ENCODE measurements at places on chromosomes 2 and 18.

DNA sequence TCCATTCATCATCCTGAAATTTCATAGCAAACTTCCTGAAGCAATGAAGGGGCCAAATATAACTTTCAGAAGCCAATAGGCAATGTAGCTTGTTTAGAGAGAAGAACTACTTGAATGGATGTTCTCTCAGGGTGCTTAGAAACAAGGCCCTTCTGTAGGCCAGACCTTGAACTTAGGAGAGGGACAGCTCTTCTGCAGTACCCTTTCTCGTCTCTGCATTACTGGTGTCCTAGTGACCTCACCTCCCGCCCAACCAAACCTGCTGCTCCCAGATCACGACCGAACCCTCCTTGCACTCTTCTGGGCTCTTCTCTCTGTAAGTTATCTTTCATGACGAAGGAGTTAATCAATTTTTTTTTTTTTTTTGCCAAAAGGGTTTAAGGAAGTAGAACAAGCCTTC lies 543.9 kb downstream of the TDRD15 start:
- DNase-seq, result no peak

DNA sequence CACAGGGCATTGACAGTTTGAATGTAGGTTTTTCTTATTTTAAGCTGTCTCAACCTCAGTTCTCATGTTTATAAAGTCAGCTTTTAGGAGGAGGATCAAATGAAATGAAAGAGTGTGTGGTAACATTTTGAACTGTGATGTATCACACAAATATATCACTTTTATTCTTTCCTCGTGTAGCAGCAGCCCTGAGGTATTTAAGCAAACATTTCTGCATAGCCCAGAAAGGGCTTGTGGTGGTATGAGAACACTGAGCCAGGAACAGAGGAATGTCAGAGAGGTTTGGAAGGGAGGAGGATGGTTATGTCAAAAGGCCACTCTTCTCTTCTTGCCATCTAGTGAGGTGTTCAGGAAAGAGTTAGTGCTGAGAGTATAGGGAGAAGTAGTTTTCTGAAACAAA lies 150.2 kb downstream of the PARD3B start:
- DNase-seq, result no peak

DNA sequence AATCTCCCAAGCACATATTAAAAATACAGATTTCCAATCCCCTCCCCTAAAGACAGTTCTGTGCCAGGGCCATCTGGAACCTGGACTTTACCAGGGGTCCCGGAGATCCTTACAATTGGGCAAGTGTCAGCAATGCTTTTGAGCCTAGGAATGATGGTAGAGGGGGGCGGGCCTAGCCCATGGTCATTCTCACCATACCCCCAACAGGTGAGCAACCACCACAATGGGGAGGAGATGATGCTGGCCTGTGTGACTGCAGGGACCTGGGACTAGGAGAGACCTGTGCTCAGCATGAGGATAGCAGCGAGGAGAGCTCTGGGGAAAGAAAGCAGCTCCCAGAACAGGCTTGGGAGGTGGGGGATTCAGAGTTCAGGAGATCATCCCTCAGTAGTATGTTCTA lies 13.9 kb upstream of the ASAP2 start:
- DNase-seq, result no peak

DNA sequence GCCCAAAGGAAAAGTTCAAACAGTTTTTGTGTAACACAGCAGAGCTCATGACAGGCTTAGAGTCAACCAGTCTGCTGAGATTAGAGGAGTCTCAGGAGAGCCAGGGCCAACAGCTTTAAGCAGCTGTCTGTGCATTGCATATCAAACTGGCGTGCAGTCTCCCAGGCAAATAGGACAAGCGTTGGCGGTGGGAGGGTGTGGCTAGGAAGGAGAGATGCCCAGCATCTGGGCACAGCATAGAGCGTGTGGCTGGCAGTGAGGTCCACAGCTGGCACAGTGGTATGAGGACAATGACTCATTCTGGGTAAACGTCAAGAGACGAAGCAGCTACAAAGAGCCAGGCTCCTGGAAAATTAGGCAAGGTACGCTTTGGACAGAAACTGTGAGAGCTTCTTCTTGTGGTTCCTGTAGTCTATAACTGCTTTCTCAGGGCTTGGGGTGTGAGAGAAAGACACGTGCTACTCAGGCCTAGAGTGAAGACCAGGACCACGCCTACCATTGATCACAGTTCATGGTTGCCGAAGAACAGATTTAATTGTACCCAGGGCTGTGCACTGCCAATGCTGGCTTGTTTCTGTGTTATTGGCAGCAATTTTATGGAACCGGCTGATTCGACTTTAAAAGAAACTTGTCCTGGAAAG lies 14.8 kb downstream of the ZAP70 start:
- DNase-seq, result no peak

DNA sequence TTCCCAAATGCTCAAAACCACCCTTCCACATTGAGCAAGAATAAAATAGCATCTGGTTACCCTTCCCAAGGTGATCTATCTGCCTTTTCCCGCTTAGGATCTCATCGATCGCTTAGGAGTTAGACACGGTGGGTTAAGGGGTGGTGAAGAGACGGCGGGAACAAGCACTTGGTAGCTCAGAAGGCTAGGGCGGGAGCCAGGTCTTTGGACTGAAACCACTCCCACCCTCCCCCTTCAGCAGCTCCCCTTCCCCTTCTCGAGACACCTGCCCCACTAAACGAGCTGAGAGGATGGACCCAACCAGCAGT lies 513 bp downstream of the THOC1 start:
- DNase-seq, result no peak

GRCh38 chr18:11245879-11246278 lies 96.5 kb upstream of the PIEZO2 start:
- no peak for DNase-seq

- no peak for DNase-seq
Measured at GRCh38 chr2:237754182-237754581, 44.4 kb upstream of the RBM44 start.

GRCh38 chr2:19478409-19478808 lies 120.0 kb upstream of the OSR1 start:
- DNase-seq, result no peak

Data from CD4-positive, alpha-beta T cell treated with Interleukin-17A for 1 hour (primary cell).